Transverse colon (tissue), 4 donors: ENCODE measurements at places on chromosomes 7 and 10. TPM values are rescaled to one million over a fixed set of nuclear protein-coding genes. Genes with fewer than 3 reads are reported as not detected.

DNA sequence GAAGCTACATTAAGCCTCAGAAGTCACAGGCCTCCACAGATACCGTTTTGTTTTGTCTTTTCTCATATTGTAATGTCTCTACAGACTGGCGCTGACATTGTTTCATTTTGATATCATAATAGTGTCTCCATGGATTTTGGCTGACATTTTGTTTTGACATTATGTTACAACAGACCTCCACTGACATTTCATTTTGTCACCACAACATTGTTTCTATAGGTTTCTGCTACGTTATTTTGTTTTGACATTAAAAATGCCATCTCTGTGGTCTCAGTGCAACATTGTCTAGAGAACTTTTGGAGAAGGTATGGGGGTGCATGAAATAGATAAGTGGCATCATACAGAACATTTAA is 666.8 kb downstream of the PARD3 start:
- H3K27me3 ChIP-seq: no peaks in the 10 kb centered on the region
- H3K4me3 ChIP-seq: no peak overlapping the region
- DNase-seq: no peak
- no peaks in the 10 kb centered on the region for H3K36me3 ChIP-seq
- H3K27ac ChIP-seq: no peak overlapping the region

GRCh38 chr7:30206491-30206890 is 71.7 kb downstream of the MTURN start:
- DNase-seq: no peak
- H3K27ac ChIP-seq: no peak overlapping the region
- no peak overlapping the region for H3K4me3 ChIP-seq
- no peaks in the 10 kb centered on the region for H3K36me3 ChIP-seq
- no peaks in the 10 kb centered on the region for H3K4me1 ChIP-seq

DNA sequence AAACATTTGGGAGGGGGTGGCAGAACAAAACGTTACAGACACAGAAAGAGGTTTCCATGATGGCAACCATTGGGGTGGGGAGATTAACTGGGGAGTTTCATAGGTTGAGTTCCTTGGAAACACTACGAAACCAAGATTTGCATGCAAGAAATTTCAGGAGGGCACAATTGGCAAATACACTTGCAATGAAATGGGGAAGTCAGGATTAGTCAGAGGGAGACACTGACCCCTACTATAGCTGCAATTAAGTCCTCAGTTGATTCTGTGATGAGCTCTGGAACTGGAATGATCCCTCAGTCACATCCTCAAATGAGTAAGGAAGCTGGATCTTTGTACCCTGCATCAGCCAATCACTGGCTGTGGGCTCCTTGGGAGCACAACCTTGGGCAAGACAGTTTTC is 22.1 kb downstream of the CPEB3 start:
- DNase-seq: no peak
- H3K36me3 ChIP-seq: no peaks in the 10 kb centered on the region
- no peaks in the 10 kb centered on the region for H3K27me3 ChIP-seq
- H3K4me3 ChIP-seq: no peak overlapping the region
- no peaks in the 10 kb centered on the region for H3K4me1 ChIP-seq

GRCh38 chr7:152969335-152969734 is 209.8 kb downstream of the ACTR3B start:
- no peak overlapping the region for H3K4me3 ChIP-seq
- no peak overlapping the region for H3K27ac ChIP-seq
- no peaks in the 10 kb centered on the region for H3K27me3 ChIP-seq
- H3K36me3 ChIP-seq: no peaks in the 10 kb centered on the region

GRCh38 chr7:140696024-140696679 is 356 bp upstream of the NDUFB2 start:
- no peaks in the 10 kb centered on the region for H3K36me3 ChIP-seq
- H3K27ac ChIP-seq: peak overlapping the region; percentile 93
- no peaks in the 10 kb centered on the region for H3K27me3 ChIP-seq
- H3K4me3 ChIP-seq: peak overlapping the region; percentile 79
- H3K4me1 ChIP-seq: peaks cover 12% of the 10 kb centered on the region
- DNase-seq: peak; percentile 97

DNA sequence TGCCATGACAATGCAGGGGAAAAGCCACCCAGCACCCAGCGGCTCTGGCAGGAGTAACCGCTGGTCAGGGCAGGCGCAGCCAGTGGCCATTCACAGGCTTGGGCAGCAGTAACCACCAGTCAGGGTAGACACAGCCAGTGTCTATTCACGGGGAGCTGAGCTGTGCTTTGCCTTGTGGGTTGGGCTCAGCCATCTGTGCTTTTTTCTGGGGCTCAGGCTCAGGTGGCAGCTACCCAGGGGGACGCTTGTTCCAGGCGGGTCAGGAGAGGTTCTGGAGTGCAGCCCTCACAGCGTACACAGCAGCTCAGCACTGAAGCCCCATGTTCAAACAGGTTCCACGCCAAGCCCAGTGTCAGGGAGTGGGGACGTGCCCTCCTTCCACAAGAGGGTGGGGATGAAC is 28.5 kb downstream of the FOXL3 start:
- peaks cover 11% of the 10 kb centered on the region for H3K4me1 ChIP-seq
- DNase-seq: no peak
- no peak overlapping the region for H3K4me3 ChIP-seq
- no peaks in the 10 kb centered on the region for H3K36me3 ChIP-seq

DNA sequence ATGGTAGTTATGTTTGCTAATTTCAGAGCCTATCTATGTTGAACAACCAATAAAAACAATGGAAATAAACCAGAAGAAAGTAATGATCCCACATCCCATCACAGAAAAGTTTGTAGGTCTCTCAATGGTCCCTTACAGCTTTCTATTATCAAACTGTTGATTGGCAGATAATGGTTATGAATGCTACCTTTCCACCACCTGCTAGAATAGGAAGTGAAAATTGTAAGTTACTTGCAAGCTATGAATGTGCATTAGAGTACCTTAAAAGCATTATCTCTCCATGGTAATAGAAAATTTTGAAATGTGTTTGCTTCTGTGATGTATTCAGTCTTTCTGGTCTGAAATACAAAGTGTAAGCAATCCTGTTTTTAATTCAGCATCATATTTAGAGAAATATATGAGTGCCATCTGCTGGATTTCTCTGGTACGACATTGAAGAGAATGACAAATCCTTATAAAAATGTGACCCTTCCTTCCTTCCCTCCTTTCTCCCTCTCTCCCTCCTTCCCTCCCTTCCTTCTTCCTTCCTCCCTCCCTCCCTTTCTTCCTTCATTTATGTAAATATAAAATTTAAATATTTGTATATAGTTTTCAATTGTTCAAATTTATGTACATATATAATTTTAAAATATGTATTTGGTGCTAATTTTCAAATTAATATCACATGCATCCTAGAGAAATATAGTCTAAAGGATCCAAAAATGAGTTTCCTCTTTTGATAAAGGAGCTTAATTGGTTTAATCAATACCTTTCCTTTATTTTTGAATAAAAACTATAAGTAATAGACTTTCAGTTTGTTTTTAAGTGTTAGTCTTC is 41.4 kb upstream of the PNLIPRP3 start:
- no peaks in the 10 kb centered on the region for H3K4me1 ChIP-seq
- H3K36me3 ChIP-seq: no peaks in the 10 kb centered on the region
- no peak overlapping the region for H3K4me3 ChIP-seq
- no peaks in the 10 kb centered on the region for H3K27me3 ChIP-seq
- no peak overlapping the region for H3K27ac ChIP-seq

- no peaks in the 10 kb centered on the region for H3K4me1 ChIP-seq
- no peak overlapping the region for H3K4me3 ChIP-seq
- no peak for DNase-seq
- H3K27me3 ChIP-seq: no peaks in the 10 kb centered on the region
These were observed 55.7 kb upstream of the PRSS58 start for GRCh38 chr7:142313528-142313927.

DNA sequence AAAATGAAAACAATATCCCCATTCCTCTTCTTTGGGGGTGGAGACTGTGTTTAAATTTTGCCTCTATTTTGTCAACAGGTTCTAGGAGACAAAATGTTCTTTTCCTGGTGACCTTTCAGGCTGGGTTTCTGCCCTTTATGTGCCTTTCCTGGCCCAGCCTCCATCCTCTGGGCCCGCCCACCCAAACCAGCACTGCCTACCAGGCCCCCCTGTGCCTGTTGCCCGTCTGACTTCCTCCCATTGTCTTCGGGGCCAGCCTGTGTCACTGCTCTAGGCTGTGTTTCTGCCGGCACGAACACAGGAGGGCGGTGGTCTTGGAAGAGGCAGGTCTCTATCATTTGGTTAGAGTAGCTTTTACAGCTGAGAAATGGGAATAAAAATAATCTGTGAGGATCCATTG is 13.9 kb downstream of the TSPAN14 start:
- H3K36me3 ChIP-seq: no peaks in the 10 kb centered on the region
- H3K4me3 ChIP-seq: no peak overlapping the region
- H3K27ac ChIP-seq: peak overlapping the region; percentile 100
- no peaks in the 10 kb centered on the region for H3K27me3 ChIP-seq
- DNase-seq: peak; percentile 72

GRCh38 chr7:95229301-95229700 is 95.0 kb downstream of the PON1 start:
- no peak overlapping the region for H3K4me3 ChIP-seq
- H3K36me3 ChIP-seq: no peaks in the 10 kb centered on the region
- DNase-seq: no peak
- no peaks in the 10 kb centered on the region for H3K27me3 ChIP-seq
- no peak overlapping the region for H3K27ac ChIP-seq

GRCh38 chr10:7264313-7264756 is 146.5 kb downstream of the SFMBT2 start:
- no peak overlapping the region for H3K27ac ChIP-seq
- H3K4me1 ChIP-seq: peaks cover 9% of the 10 kb centered on the region
- H3K27me3 ChIP-seq: no peaks in the 10 kb centered on the region
- H3K36me3 ChIP-seq: no peaks in the 10 kb centered on the region
- no peak for DNase-seq
- no peak overlapping the region for H3K4me3 ChIP-seq

GRCh38 chr10:127243490-127244272 is 47.3 kb upstream of the INSYN2A start:
- H3K4me3 ChIP-seq: no peak overlapping the region
- H3K36me3 ChIP-seq: no peaks in the 10 kb centered on the region
- no peaks in the 10 kb centered on the region for H3K4me1 ChIP-seq
- no peaks in the 10 kb centered on the region for H3K27me3 ChIP-seq
- DNase-seq: peak; percentile 26
- no peak overlapping the region for H3K27ac ChIP-seq

DNA sequence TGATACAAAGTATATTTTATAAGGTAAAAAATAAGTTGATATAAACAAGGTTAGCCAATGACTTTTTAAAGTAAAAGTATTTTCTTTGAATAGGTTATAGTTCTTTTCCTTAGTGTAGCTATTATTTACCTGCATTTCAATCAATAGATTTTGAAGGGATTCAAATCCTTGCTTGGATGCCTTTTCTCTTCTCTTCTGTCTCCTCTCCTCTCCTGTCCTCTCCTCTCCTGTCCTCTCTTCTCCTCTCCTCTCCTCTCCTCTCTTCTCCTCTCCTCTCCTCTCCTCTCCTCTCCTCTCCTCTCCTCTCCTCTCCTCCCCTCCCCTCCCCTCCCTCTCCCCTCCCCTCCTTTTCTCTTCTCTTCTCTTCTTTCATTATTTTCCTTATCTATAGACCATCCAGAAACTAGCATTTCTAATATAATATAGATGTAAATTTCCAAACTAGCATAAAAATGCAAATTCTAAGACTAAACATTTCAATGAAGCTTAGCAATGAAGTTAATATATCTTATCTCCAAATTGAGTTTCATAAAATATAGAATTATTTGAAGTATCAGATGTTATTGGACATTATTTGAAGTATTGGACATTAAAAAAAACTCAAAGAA is 60.5 kb upstream of the PRKCQ start:
- no peaks in the 10 kb centered on the region for H3K27me3 ChIP-seq
- H3K4me3 ChIP-seq: no peak overlapping the region
- no peak for DNase-seq
- H3K27ac ChIP-seq: no peak overlapping the region
- no peaks in the 10 kb centered on the region for H3K36me3 ChIP-seq

- peaks cover 71% of the 10 kb centered on the region for H3K27me3 ChIP-seq
- H3K4me3 ChIP-seq: peak overlapping the region; percentile 24
- H3K27ac ChIP-seq: no peak overlapping the region
- no peaks in the 10 kb centered on the region for H3K36me3 ChIP-seq
These were observed 19.4 kb downstream of the KCNK18 start for GRCh38 chr10:117216611-117217195.

DNA sequence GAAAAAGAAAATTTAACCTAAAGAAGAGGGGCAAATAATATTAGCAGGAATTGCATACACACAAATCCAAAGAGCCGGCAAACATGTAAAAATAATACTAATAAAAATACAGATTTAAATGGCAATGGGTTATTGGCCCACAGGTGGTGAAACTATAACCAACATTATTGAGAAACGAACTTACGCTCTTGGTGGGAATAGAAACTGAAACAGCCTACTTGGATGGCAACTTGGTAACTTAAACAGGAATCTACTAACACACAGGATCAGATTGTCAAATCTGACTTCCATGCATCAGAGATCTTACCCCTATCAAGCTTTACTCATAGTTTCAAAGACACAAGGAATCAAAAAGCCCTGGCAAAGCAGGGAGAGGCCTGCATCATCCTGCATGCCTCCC is 66.5 kb downstream of the ANLN start:
- no peak for DNase-seq
- no peak overlapping the region for H3K27ac ChIP-seq
- H3K4me1 ChIP-seq: no peaks in the 10 kb centered on the region

DNA sequence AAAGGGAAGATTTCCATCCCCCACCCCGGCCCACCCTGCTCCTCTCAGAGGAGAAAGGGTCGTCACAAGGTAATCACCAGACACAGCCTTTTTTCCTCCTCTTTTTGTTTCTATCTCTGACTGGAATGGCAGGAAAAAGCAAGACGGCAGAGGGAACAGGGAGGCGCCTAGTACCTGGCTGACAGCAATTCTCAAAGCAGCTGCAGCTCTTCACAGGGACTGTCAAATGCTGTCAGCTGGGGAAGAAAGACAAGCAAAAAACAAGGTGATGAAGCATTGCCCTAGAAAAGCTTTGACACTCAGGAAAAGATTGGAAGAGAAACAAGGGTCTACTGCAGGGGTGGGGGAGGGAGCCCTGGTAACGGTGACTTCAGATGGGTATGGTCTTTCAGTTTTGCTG is 52.7 kb downstream of the GNA12 start:
- H3K36me3 ChIP-seq: no peaks in the 10 kb centered on the region
- H3K4me3 ChIP-seq: no peak overlapping the region
- H3K4me1 ChIP-seq: peaks cover 2% of the 10 kb centered on the region
- no peak overlapping the region for H3K27ac ChIP-seq

GRCh38 chr10:113442336-113442735 is 110.5 kb upstream of the HABP2 start:
- H3K27me3 ChIP-seq: no peaks in the 10 kb centered on the region
- no peaks in the 10 kb centered on the region for H3K4me1 ChIP-seq
- no peak overlapping the region for H3K4me3 ChIP-seq
- DNase-seq: no peak
- H3K27ac ChIP-seq: no peak overlapping the region
- H3K36me3 ChIP-seq: no peaks in the 10 kb centered on the region

GRCh38 chr7:78153285-78153684 is 354.7 kb downstream of the PHTF2 start:
- no peak overlapping the region for H3K27ac ChIP-seq
- no peaks in the 10 kb centered on the region for H3K36me3 ChIP-seq
- H3K4me3 ChIP-seq: no peak overlapping the region
- no peaks in the 10 kb centered on the region for H3K27me3 ChIP-seq
- no peak for DNase-seq
- H3K4me1 ChIP-seq: no peaks in the 10 kb centered on the region

Gene BMS1
- 6.8 TPM for total RNA-seq

Gene HOGA1
- total RNA-seq: not detected

Gene SERPINE1
- 6.6 TPM for total RNA-seq

Gene PNLIPRP3
- total RNA-seq: not detected

Gene TMEM213
- total RNA-seq: not detected

Gene VGF
- total RNA-seq: not detected

Gene TAC1
- total RNA-seq: not detected

Gene ARL3
- total RNA-seq: 3.4 TPM

Gene PNLIP
- not detected for total RNA-seq
